ENCODE measurements at places on chromosomes 13 and 19. TPM values are rescaled to one million over a fixed set of nuclear protein-coding genes. Genes with fewer than 3 reads are reported as not detected.

CPT1C gene
- 10.1 TPM for polyA plus RNA-seq

KCNJ14 gene
- polyA plus RNA-seq, result 1.2 TPM

CACNG7 gene
- polyA plus RNA-seq, result 0.29 TPM

SYT5 gene
- not detected for polyA plus RNA-seq

C1QTNF9B gene
- 0.77 TPM for polyA plus RNA-seq

FCER2 gene
- 0.27 TPM for polyA plus RNA-seq

MEIOSIN gene
- polyA plus RNA-seq, result not detected

DACH1 gene
- polyA plus RNA-seq, result not detected

UPK1A gene
- polyA plus RNA-seq, result not detected

SRRM5 gene
- 0.35 TPM for polyA plus RNA-seq

LRRC25 gene
- polyA plus RNA-seq, result 1.4 TPM

FAM216B gene
- not detected for polyA plus RNA-seq

USF2 gene
- 104 TPM for polyA plus RNA-seq

CGB2 gene
- not detected for polyA plus RNA-seq

ZNF805 gene
- polyA plus RNA-seq, result 5.6 TPM

ADGRE3 gene
- polyA plus RNA-seq, result 0.09 TPM

GRCh38 chr13:102651892-102652291, 43.0 kb downstream of the METTL21C start:
- DNase-seq, result no peak

DNA sequence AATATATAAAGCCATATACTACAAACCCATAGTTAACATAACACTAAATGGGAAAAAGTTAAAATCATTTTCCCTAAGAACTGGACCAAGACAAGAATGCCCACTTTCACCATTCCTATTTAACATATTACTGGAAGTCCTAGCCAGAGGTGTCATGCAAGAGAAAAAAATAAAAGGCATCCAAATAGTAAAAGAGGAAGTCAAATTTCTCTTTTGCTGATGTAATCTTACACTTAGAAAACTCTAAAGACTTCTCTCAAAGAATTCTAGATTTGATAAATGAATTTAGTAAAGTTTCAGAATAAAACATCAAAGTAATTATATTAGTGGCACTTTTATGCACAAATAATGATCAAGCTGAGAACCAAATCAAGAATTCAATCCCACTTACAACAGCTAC, 678.9 kb upstream of the SLITRK5 start:
- no peak for DNase-seq

DNA sequence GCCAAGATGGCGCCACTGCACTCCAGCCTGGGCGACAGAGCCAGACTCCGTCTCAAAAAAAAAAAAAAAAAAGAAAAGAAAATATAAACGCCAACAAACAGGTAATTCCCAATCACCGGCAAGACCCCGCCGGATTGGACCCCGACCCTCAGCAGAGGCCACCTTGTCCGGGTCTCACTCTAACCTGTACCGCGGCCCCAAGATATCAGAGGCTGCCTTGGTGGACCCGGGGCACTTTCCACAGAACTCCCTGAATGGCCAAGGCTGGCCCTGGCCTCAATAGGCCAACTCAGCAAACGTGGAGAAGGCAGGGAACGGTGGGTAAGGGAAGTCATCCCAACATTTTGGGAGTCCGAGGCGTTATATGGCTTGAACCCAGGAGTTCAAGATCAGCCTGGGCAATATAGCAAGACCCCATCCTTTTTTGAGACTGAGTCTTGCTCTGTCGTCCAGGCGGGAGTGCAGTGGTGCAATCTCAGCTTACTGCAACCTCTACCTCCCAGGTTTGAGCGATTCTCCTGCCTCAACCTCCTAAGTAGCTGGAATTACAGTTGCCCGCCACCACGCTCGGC, 27.8 kb downstream of the MAN2B1 start:
- DNase-seq, result no peak

- DNase-seq, result no peak
These were observed 5.9 kb downstream of the VAV1 start for GRCh38 chr19:6778386-6778785.

- no peak for DNase-seq
These were observed 1.6 kb downstream of the DIAPH3 start for GRCh38 chr13:60162096-60162495.

- no peak for DNase-seq
These were observed 87.0 kb upstream of the UBL3 start for GRCh38 chr13:29937379-29937778.

GRCh38 chr19:55299991-55300390, 16.2 kb downstream of the BRSK1 start:
- no peak for DNase-seq

- DNase-seq, result no peak
These were observed 1.6 kb downstream of the P2RY11 start for GRCh38 chr19:10112895-10113591.

DNA sequence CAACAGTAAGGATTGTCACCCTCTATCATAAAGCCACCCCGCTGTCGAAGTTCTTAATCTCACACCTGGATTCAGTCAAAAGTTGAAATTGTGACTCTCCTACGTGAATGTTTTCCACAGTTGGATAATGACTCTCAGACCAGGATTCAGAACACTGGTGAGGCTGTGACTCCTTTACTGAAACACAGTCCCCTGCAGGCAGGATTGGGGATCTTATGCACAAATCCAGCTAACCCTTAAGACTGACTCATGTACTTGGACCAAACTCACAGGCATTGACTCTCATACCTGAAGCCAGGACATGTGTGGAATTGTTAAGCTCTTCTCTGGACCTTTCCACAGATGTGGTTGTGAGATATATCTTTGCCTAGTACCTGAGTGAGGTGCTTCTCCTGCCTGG, 46.8 kb downstream of the ZNF85 start:
- no peak for DNase-seq

DNA sequence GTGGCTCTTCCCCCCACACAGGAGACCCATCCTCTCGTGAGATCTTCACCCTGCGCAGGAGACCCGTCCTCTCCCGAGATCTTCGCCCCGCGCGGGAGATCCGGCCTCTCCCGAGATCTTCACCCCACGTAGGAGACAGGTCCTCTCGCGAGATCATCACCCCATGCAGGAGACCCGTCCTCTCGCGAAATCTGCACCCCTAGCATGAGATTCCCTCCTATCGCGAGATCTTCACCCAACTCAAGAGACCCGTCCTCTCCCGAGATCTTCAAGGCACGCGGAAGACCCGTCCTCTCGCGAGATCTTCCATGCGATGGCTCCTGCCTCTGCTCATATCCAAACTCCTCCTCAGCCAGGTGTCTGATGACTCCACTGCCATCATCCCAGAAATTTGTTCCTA, 24.3 kb downstream of the LAIR2 start:
- DNase-seq, result no peak

- DNase-seq, result no peak
These were observed 199.3 kb downstream of the KCNRG start for GRCh38 chr13:50214514-50214913.

DNA sequence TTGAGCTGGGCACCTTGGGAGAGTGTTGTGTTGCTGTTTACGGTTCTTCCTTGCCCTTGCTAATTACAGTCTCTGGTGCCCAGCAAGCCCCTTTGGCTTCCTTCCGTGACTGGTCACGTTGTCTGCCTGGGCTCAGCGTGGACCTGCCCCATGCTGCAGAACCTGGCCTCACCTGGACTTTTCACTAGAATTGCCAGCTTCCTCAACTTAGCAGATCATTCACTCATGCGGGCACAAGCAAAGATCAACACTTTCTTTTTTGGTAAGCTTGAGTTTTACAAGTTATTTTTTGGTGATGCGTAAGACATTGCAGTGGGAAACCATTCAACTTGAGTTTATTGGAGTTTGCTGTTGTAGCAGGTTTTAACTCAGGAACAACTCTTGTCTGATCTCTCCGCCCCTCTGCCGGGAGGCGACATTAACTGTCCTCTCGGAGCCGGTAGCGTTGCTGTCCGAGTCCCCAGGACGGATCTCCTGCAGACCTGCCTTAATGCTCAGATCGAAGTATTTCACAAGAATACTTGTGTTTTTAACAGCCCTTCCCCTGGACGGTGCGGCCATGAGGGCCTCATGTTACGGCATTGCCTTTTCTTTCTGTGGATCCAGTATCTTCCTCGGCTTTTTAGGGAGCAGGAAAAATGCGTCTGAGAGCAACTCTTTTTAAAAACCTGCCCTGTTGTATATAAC, 15.7 kb upstream of the TEX29 start:
- DNase-seq, result no peak

GRCh38 chr19:56109226-56109625, 11.9 kb downstream of the ZNF787 start:
- no peak for DNase-seq

- no peak for DNase-seq
These were observed 714 bp downstream of the NDFIP2 start for GRCh38 chr13:79481685-79482052.

GRCh38 chr19:12821761-12822160, 12.6 kb downstream of the RTBDN start:
- DNase-seq, result no peak

GRCh38 chr19:50264483-50265186, 61.2 kb downstream of the MYH14 start:
- DNase-seq, result no peak

GRCh38 chr13:45847554-45848224, 3.9 kb downstream of the SIAH3 start:
- no peak for DNase-seq

DNA sequence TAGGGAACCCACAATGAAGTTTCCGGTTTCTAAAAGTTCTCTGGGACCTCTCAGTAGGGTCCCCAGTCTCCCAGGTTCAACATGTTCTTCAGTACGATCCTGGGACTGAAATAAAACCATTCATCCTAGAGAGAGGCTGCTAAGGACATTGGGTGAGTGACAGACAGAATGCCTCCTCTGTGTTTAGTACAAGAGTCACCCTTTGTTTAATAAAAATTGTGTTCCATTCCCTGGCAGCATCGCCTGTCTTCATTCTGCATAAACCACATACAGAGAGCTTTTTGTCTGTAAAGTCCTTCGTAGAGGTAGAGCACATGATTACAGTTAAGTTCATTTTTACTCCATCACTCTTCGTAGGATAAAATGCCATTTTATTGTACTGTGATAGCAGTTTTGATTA, 95.3 kb upstream of the GPR12 start:
- DNase-seq, result no peak

DNA sequence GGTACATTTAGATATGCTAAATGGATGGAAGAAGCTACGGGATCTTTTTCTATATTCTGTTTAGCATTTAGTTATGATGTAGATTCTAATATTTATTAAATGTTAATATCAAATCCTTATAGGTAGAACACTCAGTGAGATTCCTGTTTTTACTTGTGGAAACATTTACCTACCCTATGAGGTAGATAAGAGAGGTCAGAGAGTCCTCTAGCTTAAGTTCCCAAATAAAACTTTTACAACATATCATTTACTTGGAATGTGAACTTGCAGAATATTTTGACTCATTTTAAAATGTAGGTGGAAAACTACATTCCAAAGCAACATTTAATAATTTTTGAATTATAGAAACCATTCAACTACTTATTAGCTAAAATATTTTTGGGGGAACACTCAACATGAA, 63.7 kb downstream of the UBL3 start:
- DNase-seq, result no peak

GRCh38 chr13:49220856-49221589, 885 bp downstream of the MLNR start:
- no peak for DNase-seq

DNA sequence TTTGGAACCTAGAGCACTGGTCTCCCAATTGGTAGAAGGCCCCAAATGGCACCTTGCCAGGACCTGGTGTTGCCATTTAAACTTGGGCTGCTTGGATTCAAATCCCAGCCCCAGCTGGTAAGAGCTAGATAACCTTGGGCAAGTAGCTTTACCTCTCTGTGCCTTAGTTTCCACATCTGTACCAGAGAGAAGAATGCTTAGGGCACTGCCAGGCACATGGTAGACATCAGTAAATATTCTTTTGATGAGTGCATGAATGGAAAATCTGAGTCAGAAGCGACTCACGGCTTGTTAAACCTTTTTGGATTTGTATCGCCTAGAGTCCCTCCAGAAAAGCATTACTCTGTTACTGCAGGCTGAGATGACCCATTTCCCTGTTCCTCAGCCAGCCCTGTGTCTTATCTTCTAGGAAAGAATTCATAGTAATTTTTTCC, 90.9 kb downstream of the SIPA1L3 start:
- no peak for DNase-seq

DNA sequence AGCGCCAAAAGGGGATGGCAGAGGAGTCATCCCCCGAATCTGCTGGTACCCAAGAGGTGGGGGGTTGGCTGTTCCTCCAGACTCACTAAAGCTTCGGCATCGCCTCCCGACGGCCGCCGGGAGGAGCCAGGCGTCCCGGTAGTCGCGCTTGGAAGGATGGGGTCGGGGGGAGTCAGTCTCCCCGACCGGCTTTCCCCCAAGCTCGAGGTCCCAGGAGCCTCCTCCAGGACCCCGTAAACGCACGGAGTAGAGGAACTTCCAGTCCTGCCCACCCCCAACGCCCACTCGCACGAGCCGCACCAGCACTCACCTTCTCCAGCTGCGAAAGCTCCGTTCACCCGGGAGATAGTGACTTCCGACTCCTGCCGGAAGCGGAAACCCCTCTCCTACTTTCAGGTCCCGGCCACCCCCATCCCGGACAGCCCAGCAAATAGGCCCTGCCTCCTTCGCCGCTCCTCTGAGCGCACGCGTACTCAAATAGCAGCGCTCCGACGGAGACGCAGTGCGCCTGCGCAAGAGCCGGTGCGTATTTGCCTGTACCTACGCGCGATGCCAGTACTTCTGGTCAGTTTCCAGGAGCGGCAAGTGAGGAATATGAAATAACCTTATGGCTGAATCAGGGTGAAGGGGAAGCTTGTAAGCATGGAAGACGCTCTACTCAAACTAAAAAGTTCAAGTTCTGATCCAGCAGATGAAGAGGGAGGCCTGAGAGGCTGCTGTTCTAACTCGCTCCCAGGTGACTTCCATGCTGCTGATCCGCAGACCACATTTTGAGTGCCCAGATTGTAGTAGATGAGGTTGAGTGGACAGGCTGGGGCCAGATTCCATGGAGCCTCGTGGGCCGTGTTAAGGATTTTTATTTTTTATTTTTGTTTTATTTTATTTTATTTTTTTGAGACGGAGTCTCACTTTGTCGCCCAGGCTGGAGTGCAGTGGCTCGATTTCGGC, at the start of gene ELOF1:
Gene ELOF1 (minus strand): TSS at position 350 of the 948 bp plus-strand sequence. CDS start 4,883 bp downstream, outside the sequence.
- peak; percentile 98 for DNase-seq

DNA sequence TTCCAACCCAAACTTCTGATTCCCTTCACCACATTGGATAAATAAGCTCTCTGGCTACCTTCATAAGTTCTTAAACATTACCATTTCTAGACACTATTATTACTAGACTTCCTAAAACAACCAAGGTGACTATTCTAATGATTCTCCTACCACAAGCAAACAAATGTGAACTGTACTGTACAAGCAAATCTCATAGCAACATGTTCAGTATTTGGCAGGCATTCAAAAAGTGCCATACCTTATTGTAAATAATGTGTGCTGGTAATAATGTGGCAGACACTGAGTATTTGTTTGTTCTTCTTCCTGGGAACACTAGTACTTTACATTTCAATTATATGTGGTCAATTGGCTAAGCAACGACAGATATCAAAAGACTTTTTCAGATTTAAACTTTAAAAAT, 986.0 kb upstream of the SPRY2 start:
- no peak for DNase-seq

DNA sequence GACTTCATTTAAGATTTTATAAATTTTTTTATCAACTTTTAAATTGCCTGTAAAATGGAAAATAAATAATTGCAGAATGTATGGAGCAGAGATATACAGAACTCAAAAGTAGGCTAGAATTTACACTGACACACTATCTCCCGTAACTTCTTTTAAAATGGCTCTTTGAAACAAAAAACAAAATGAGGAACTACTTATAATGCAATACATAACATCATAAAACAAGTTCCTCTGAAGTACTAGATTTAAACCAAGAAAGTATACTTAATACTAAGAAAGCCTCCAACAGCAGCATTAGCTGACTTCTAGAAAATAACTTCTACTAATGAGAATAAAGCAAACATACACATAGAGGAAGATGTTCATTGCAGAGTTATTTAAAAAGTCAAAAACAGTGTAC, 17.0 kb downstream of the RBM26 start:
- DNase-seq, result no peak
